Central memory CD4-positive, alpha-beta T cell (primary cell): ENCODE measurements at places on chromosomes 2 and 18.

GRCh38 chr2:210557721-210558120, 1.3 kb downstream of the CPS1 start:
- no peak for DNase-seq

DNA sequence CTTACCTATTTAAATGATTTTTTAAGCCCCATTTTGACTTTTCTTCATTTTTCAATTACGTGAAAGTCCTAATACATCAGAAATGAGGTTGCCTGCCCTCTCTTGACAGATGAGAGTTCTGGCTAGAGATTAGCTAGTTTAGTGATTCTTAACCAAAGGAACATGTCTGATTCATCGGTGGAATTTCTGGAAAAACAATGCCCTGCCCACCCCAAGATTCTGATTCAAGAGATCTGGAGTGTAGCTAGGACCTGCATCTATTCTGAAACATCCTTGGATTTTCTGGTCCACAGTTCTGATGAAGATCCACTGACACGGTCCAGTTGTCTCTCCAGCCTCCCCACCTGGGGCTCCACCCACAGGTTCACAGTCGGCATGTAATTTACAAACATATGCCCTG, 111.2 kb downstream of the KLF7 start:
- no peak for DNase-seq

DNA sequence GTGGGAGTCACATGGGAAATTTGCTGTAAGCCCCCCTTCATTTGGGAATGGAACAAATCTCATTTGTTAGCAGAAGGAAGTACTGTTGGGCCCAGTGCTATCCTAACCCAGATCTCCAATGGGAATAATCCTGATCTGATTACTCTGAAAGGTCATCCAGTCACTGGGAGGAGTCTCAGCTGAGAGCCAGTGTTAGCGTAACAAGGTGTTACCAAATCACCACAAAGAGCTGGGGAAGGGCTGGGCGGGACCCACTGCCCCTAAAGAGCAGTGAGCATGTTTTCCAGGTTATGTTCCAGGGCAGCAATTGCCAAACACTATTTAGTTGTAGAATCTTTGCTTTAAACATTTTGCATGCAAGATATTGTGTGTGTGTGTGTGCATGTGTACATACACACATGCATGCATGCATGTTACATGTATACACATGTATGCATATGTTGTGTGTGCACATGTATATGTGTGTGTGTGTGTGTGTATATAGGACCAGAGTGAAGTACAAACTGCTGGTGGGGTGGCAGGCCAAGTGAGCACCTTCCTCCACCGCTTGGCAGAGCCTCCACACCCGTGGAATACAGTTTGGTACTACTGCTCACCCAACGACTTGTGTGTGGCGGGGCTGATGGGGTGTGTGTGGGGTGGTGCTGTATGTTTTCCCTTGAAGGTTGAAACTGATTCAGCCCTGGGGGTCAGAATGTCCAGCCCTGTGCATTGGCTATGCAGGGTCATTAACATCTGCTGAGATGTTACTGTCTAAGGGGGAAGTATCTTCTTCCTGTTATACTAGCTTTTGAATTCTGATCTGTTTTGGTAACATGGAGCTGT, 15.2 kb downstream of the INPP5D start:
- DNase-seq = no peak

GRCh38 chr2:38960609-38961320, 71.1 kb downstream of the ARHGEF33 start:
- no peak for DNase-seq

DNA sequence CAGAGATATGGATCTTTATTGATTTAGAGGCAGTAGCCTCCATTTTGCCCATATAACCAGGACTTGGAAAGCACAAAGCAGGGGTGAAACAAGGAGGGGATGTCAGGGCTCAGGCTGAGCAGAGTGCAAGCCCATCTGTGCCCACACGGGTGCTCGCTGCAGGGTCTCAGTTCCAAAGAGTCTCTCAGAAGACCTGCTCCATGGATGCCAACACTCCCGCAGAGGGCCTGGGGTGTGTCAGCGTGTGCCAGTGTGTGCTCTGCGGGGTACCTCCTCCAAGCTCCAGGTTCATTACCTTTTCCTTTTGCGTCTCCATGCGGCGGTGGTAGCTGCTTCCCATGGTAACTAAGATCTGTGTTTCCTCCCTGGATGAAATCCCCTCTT, 107.5 kb downstream of the EIPR1 start:
- no peak for DNase-seq

DNA sequence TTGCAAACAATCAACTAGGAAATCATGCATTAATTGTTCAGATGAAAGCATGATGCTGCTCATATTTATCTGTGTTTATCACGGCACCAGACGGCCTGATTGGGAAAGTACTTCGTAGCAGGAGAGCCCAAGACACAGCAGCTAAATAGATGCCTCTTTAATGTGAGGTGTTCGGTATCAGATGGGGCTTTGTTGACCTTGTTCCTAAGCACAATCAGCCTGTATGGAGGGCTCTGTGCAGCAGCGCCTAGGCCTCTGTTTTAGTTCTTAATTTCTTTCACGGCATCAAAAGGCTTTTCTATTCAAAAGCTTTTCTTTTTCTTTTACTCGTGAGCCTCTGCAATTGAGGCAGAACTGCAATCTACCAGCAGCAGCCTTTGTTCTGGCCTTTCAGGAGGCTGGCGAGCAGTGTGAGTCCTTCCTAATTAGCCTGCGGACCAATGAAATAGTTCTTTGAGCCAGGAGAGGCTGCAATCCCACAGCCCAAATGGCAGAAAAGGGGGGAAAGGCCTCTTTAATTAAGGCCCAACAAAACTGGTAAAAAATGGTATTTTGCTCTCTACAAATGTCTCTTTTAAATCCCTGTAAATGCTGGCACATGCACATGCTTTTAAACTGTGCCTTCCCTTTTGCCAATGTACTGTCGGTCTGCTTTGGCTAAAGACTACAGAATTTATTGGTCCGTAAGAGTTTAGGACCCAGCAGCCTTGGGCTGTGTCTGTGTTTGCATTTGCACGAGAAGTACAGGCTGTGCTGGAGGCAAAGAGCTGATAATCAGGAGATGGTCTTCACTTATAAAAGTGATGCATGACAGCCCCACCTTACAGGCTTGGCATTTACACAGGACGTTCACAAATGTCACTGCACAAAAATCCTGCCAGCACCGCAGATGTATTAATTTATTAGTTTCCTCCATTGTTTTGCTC, 159.6 kb downstream of the RND3 start:
- DNase-seq = no peak

DNA sequence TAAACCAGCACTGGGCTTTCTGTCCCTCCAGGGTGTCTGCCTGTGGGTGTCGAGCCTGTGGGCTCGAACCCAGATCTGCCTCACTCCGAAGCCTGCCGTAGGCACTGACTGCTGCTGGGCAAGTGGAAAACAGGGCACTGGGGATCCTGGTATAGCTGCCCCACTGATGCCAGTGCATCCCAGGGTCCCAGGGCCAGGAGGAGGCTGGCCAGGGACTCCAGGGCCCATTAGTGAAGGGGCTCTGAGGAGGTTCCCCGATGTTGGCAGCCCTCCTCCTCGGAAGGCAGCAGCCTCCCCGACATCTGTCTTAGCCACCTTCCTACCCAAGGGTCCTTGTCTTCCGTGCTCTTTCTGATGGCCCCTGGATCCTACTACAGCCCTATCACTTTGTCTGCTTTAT, 96.1 kb downstream of the RTN4 start:
- no peak for DNase-seq

GRCh38 chr18:59353079-59353680, 5.9 kb downstream of the LMAN1 start:
- DNase-seq = no peak

GRCh38 chr2:54728669-54729120, 5.2 kb downstream of the EML6 start:
- DNase-seq = no peak

- DNase-seq = no peak
These were observed 42.1 kb downstream of the NHEJ1 start for GRCh38 chr2:219118504-219118903.

DNA sequence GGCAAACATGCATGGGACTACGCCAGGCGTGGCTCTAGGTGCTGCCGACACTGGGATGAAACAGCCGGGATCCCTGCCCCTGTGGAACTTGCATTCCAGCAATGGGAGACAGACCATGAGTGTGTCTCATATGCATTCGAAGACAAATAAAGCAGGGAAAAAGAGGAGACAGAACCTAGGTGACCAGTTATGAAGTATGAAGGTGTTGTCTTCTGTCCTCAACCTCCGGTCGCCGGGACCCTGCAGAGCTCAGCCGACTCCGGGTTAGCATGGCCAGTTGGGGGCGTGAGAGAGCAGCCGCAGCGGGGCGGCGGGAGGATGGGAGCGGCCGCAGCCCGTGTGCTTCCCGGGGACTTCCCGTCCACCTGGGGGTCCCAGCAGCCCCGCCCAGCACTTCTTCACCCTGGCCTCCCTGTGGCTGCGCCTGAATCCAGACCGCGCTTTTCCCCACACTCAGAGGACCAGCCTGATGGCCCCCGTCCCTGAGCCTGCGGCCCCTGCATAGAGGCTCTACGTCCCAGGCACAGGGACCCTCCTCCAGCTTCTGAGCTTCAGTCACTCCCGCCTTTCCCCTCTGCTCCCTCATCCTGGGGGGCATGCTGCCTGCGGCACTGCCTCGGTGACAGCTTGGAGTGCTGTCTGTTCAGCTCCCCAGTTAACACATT, 11.4 kb downstream of the ID2 start:
- DNase-seq = no peak

GRCh38 chr2:219570194-219570923, 980 bp downstream of the OBSL1 start:
- no peak for DNase-seq

DNA sequence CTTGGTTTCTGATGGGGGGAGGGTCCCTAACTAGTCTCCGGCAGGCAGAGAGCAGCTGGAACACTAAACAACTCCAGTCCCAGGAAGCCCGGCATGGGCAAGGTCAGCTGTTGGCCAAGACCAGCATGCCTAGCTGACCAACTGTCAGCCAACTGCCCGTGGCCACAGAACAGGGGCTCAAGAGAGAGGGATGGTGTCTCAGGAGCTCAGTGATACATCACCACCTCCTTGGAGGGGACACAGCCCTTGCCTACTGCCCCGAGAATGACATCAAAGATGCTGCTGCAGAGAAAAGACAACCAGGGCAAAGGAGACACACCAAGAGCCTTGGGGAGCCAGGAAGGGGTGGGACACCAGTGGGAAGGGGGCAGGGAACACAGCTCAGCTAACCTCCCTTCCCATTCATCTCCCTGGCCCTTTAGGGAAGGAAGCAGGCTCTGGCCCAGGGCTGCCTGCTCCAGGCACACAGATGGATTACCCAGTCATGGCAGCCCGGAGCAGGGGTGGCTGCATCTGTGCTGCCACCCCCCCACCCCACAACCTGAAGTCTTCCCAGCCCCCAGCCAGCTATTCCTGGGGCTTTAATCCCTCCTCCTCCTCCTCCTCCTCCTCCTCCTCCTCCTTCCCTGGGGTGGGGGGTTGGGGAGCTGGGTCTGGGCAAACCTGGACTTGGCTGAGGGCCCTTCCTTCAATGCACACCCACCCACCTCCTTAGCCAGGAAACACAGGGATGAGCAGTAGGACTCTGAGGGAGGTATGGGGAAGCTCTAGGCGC, 1.9 kb downstream of the BIN1 start:
- DNase-seq = no peak

DNA sequence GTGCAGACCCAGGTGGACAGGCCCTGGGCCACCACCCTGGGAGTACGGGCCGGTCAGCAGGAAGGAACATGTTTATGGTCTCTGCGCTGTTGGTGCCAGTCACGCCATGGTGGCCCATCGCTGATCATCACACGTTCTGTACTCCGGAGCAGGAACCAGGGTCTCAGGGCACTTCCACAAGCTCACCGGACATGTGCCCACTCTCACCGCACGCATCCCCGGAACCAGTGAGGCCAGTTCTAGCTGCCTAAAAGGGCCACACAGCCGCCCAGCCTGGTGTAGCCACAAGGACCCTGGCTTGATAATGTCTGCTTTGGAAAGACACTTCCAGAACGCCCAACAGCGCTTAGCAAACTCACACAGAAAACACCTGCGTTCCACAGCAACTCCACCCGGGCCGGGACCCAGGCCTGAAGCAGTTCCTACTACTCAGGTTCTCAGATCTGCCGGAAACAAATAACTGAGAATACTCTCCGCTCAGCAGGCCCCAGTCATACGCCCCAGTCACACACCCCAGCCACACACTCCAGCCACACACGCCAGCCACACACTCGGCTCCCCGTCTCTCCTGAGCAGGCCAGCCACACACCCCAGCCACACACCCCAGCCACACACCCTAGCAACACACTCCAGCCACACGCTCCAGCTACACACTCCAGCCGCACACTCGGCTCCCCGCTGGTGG, 123.3 kb downstream of the HDAC4 start:
- DNase-seq = no peak

GRCh38 chr2:147603447-147603846, 241.4 kb upstream of the ACVR2A start:
- DNase-seq = no peak

- DNase-seq = no peak
These were observed 96.1 kb downstream of the MSH2 start for GRCh38 chr2:47499093-47499492.

DNA sequence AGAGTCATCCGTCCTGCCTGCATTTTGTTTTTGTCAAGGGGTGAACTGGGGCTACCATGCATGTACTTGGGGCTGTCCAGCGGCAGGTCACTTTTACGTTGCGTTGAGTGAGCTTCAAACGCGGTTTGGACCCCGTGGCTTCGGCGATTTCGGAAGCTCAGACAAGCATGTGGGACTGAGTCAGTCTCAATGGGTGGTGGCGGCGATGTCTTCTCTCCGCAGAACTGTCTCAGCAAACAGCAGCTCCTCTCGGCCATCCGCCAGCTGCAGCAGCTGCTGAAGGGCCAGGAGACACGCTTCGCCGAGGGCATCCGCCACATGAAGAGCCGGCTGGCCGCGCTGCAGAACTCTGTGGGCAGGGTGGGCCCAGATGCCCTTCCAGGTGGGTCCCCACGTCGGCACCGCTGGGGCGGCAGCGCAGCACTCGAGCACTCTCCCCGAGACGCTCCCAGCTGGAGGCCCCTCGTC, 21.3 kb downstream of the FBLN7 start:
- DNase-seq = no peak

DNA sequence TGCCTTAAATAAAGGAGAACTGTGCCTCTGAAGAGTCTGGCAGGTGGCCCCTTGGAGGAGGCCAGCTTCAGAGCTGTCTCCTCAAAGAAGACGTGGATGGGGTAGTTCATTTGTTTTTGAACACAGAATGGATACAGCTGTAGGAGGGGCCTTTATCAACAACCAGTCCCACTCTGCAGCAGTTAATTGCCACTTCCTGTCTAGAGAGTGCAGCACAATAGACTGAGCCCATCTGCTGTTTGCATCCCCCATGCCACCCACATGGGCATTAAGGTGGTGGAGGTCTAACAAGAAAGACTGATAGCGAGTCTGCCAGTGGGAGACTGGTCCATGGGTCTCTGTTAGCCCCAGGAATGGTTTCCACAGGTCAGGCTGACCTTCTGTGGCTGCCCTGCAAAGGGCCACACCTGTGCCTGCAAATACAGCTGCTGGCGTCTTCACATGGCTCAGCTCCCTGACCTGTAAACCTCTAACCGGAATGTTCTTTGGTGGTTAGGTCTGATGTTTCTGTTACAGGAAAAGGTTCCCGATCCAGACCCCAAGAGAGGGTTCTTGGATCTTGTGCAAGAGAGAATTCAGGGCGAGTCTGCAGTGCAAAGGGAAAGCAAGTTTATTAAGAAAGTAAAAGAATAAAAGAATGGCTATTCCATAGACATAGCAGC, 153.3 kb upstream of the ITGA6 start:
- no peak for DNase-seq

- DNase-seq = no peak
These were observed 122.1 kb downstream of the ARL4C start for GRCh38 chr2:234374736-234375135.
